ENCODE measurements at places on chromosomes 13 and 19. TPM values are rescaled to one million over a fixed set of nuclear protein-coding genes. Genes with fewer than 3 reads are reported as not detected.
A peak's percentile ranks its signal among the peaks of the same experiment; 100 is the strongest.

DNA sequence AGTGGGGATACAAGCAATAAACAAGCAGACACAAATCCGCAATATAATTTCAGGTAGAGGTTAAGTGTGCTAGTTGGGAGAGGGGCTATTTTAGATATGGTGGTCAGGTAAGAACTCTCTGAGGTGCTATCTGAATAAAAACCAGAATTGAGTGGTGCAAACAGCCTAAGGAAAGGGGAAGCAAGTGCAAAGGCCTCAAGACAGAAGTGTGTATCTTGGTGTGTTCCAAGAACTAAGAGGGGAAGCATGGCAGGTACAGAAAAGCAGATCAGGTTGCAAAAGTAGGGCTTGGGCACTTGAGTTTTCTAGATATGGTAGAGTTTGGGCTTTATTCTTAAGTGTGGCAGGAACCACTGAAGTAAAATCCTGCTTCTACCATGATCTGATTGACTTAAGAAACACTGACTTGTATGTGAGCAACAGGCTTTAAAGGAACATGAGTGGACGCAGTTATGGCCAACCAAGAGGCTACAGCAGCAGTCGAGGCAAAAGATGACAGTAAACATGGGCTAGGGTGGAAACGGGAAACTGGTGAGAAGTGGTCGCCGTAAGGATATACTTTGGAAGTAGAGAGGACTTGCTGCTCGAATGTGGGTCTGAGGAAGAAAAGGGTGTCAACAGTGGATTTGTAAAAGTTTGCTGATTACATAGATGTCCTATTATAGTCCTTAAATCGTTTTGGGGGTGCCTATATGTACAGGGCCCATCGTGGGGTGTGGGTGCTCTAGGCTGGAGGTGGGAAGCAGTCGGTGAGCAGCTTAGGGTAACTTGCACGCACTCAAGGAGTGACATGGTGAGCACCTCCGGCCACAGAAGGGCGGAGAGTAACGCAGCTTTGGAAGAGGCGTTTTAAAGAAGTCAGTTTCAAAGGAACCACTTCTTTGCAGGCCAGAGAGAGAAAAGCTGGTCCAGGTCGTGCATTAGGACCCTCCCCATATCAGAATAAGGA, 677 bp downstream of the TGDS start:
- peak overlapping the region; percentile 85 for H3K4me3 ChIP-seq
- peak overlapping the region; percentile 88 for H3K27ac ChIP-seq
- H3K27me3 ChIP-seq, result no peaks in the 10 kb centered on the region
- H3K4me1 ChIP-seq, result peaks cover 8% of the 10 kb centered on the region
- H3K36me3 ChIP-seq, result no peaks in the 10 kb centered on the region

GRCh38 chr13:80341756-80342370, 937 bp upstream of the SPRY2 start:
- H3K27ac ChIP-seq, result peak overlapping the region; percentile 97
- peak; percentile 52 for DNase-seq
- peaks cover 20% of the 10 kb centered on the region for H3K4me1 ChIP-seq
- no peaks in the 10 kb centered on the region for H3K36me3 ChIP-seq
- no peaks in the 10 kb centered on the region for H3K27me3 ChIP-seq

DNA sequence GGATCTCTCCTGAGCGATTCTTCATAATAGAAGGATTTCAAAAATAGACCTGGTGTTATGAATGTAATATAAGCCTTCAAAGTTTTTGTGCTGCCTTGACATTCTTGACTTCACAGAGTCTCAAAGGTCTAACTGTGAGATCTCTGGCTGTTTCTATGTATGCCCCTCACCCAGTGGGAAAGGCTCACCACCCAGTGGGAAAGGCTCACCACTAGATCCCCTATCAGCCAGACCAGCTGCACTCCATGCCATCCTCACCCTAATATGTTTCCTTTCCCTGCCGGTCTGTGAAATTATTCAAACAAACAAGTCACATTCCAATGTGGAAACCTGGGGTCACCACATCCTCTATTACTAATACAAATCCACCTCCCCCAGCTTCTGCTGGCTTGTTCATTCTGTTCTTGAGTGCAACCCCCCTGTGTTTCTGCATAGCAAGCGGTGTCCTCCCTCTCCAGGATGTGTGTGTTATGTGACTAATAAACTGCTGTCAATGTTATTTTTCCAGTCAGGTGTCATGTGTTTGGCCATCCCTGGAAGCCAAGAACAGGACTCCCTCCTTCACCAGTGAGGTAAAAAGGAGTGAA, 13.8 kb upstream of the SLITRK1 start:
- H3K27me3 ChIP-seq, result no peaks in the 10 kb centered on the region
- H3K4me3 ChIP-seq, result no peak overlapping the region
- no peaks in the 10 kb centered on the region for H3K36me3 ChIP-seq
- no peak for DNase-seq
- H3K27ac ChIP-seq, result no peak overlapping the region

DNA sequence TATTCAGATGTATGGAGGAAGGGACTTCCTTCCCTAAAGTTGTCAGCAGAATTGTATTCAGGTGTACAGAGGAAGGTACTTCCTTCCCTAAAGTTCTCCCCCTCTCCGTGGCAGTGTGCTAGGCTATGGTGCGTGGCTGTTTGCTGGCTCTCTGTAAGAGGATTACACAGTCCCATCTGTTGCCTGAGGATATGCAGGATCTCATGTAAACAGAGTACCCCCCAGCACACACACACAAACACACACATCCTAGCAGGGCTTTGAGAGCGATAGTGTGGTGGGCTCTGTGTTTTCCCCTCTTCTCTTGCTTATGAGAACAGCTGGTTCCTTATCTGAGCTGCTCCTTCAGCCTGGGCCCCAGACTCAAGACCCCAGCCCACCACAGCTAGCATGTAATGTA, 10.3 kb downstream of the NEK5 start:
- H3K4me1 ChIP-seq, result no peaks in the 10 kb centered on the region
- H3K27ac ChIP-seq, result no peak overlapping the region
- no peak for DNase-seq
- H3K36me3 ChIP-seq, result no peaks in the 10 kb centered on the region
- H3K27me3 ChIP-seq, result no peaks in the 10 kb centered on the region

WDFY2 gene
- 3.4 TPM for polyA plus RNA-seq

DNA sequence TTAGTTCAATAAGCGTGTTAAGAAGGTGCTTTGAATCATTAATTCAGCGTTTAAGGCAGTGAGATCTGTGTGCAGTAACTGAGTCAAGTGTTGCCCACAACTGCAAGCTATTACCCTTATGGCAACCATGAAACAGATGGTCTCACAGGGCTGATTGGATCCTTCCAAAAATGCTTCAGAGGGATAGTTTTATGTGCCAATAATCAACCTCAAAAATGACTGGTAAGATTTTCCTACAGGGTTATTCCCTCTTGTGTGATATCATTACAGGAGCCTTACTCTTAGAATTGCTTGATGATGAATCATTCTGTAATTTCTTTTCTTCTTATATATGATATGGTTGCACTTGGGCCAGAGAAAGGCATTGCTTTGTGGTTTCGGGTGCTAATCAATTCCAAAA, 1299.2 kb upstream of the ATXN8OS start:
- no peak overlapping the region for H3K27ac ChIP-seq
- H3K4me3 ChIP-seq, result no peak overlapping the region
- DNase-seq, result no peak
- no peaks in the 10 kb centered on the region for H3K4me1 ChIP-seq
- H3K27me3 ChIP-seq, result no peaks in the 10 kb centered on the region
- no peaks in the 10 kb centered on the region for H3K36me3 ChIP-seq

ZNF99 gene
- 0.01 TPM for polyA plus RNA-seq

DNA sequence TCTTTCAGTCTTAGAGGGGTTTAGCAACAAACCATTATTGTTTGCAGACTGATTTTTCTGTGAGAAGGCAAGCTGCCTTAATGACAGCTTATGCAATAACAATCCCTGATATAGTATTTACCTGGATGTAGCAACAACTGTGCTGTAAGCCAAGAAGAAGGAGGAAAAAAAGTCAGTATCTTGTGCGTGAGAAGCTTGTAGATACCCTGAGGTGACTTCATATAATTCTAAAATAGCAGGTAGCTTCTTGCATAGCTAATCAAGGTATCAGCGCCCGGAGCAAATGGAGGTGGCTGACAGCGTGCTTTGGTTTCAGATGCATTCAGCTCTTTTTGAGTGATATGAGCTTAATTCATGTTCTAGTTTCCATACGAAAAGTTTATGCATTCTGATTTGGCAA, 309.8 kb downstream of the KLF5 start:
- no peak overlapping the region for H3K4me3 ChIP-seq
- no peak overlapping the region for H3K27ac ChIP-seq
- peaks cover 1% of the 10 kb centered on the region for H3K36me3 ChIP-seq

GRCh38 chr19:18107235-18107634, 9.7 kb downstream of the MAST3 start:
- DNase-seq, result no peak
- H3K27me3 ChIP-seq, result no peaks in the 10 kb centered on the region
- no peak overlapping the region for H3K27ac ChIP-seq

DNA sequence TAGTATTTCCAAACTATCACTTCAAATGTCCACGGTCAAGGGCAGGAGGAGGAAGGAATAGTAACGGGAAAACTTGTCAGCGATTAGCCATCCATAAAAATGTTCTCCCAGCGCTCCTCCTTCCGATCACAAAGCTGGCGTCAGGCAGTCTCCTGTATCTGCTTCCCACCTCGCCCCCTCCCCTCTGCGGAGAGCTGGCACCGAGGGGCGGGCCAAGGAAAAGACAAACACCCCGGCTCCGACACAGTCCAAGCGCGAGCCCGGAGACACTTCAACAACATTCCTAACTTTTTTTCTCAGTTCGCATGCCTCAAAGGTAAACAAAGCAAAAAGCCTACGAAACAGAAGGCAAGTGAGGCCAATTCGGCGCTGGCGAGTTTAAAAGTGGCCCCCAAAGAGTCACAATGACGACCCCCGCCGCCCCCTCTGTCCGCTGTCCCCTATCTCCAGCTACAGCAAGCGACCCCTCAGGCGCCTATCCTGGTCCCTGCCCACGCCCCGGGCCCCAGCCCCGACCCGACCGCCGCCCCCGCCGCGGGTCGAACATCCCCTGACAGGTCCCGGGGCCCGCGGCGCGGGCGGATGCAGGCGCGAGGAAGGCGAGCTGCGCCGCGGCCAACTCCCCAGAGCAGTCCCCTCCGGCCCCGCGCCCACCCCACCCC, 736 bp downstream of the SMAD9 start:
- H3K36me3 ChIP-seq, result no peaks in the 10 kb centered on the region
- DNase-seq, result no peak
- H3K27me3 ChIP-seq, result peaks cover 7% of the 10 kb centered on the region
- peak overlapping the region; percentile 53 for H3K4me3 ChIP-seq

GRCh38 chr13:29156136-29156535, 336.0 kb downstream of the MTUS2 start:
- no peaks in the 10 kb centered on the region for H3K27me3 ChIP-seq
- no peak overlapping the region for H3K4me3 ChIP-seq

DNA sequence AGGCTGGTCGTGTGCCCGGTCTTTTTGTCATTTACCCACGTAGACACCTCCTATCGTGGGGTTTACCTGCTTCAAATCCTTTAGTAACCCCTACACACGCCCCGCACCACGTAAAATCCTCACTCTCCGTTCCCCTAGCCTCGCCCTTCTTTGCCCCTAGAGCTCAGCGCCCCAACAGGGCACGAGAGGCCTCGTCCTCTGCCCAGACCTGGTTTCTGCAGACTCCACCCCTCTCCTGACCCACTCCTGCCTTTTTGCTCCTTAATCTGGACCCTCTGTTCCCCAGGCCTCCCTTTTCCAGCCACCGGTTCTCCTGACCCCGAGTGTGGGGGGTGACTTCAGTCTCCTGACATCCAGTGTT, 412 bp downstream of the ZNF528 start:
- H3K4me1 ChIP-seq, result no peaks in the 10 kb centered on the region
- H3K27me3 ChIP-seq, result no peaks in the 10 kb centered on the region
- no peak for DNase-seq
- H3K4me3 ChIP-seq, result peak overlapping the region; percentile 87
- H3K36me3 ChIP-seq, result peaks cover 34% of the 10 kb centered on the region

- no peak within 1 kb of the TSS for H3K4me3 ChIP-seq
- no peak for DNase-seq
- H3K27ac ChIP-seq, result no peak within 1 kb of the TSS
- H3K36me3 ChIP-seq, result no peaks in the 10 kb centered on the region
- H3K4me1 ChIP-seq, result no peaks in the 10 kb centered on the region
Observed at GRCh38 chr19:35585848-35586247, at the start of gene PMIS2. TSS of gene PMIS2 (plus strand) at chr19:35586173. CDS start at chr19:35586260, 87 bp downstream.

GRCh38 chr13:70835371-70835770, 727.1 kb upstream of the KLHL1 start:
- DNase-seq, result no peak
- H3K4me3 ChIP-seq, result no peak overlapping the region
- no peak overlapping the region for H3K27ac ChIP-seq
- no peaks in the 10 kb centered on the region for H3K27me3 ChIP-seq

GRCh38 chr13:33512880-33513554, 227.5 kb upstream of the STARD13 start:
- DNase-seq, result no peak
- H3K27ac ChIP-seq, result no peak overlapping the region
- no peaks in the 10 kb centered on the region for H3K36me3 ChIP-seq
- no peak overlapping the region for H3K4me3 ChIP-seq
- no peaks in the 10 kb centered on the region for H3K4me1 ChIP-seq

GDF15 gene
- polyA plus RNA-seq, result 7.7 TPM

ZNF724 gene
- not detected for polyA plus RNA-seq

- no peak overlapping the region for H3K4me3 ChIP-seq
- DNase-seq, result no peak
- H3K27ac ChIP-seq, result no peak overlapping the region
- no peaks in the 10 kb centered on the region for H3K27me3 ChIP-seq
Observed at GRCh38 chr13:100124265-100124664, 35.4 kb downstream of the PCCA start.

GRCh38 chr13:63605962-63606361, 2190.3 kb upstream of the PCDH20 start:
- no peaks in the 10 kb centered on the region for H3K36me3 ChIP-seq
- H3K4me3 ChIP-seq, result no peak overlapping the region
- no peaks in the 10 kb centered on the region for H3K27me3 ChIP-seq
- H3K4me1 ChIP-seq, result no peaks in the 10 kb centered on the region
- no peak overlapping the region for H3K27ac ChIP-seq

DNA sequence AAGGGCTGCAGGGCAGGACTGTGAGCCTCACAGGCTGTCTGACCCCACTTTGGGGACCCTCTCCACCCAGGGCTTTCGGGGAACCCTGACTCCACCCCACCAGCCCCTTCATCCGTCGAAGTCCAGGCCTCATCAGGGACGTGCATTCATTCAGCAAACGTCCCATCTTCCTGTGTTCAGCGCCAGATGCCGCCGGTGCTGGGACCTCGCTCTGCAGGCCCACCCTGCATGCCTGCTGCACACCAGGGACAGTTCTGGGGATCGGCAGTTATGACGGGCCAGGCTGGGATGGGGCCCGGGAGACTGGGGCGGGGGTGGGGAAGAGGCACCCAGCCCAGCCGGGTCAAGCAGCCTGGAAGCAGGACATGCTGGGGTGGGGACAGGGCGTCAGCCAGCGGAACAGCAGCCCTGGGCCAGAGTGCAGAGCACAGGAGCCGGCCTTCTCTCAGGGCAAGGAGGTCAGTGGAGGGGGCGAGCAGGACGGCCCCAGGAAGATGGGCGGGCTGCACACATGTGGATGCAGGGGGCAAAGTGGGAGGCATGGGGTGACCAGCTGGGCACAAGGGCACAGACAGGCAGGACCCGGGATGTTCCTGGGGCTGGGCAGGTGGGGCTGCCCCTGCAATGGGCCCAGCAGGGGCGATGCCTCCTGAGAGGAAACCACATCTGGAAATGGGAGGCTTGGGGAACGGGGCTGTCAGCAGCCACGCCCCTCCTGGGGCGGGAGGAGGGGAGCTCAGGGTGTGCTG, 5.1 kb downstream of the GAMT start:
- peak overlapping the region; percentile 78 for H3K27ac ChIP-seq
- H3K4me3 ChIP-seq, result no peak overlapping the region
- H3K36me3 ChIP-seq, result peaks cover 15% of the 10 kb centered on the region

- no peak overlapping the region for H3K4me3 ChIP-seq
- no peaks in the 10 kb centered on the region for H3K27me3 ChIP-seq
- no peak for DNase-seq
- H3K4me1 ChIP-seq, result no peaks in the 10 kb centered on the region
Observed at GRCh38 chr13:72700509-72700908, 26.9 kb downstream of the MZT1 start.

CEACAM7 gene
- polyA plus RNA-seq, result not detected

RPS19 gene
- polyA plus RNA-seq, result 655 TPM
